ENCODE measurements at places on chromosomes 7 and 10. TPM values are rescaled to one million over a fixed set of nuclear protein-coding genes. Genes with fewer than 3 reads are reported as not detected.

Gene LRIT1
- total RNA-seq: not detected

Gene GRID1
- 0.33 TPM for total RNA-seq

Gene MRPS33
- total RNA-seq: 79.2 TPM

- H3K36me3 ChIP-seq: no peaks in the 10 kb centered on the region
- DNase-seq: no peak
- H3K27ac ChIP-seq: no peak overlapping the region
- H3K4me3 ChIP-seq: no peak overlapping the region
- H3K27me3 ChIP-seq: no peaks in the 10 kb centered on the region
These were observed 63.6 kb upstream of the TRIM24 start for GRCh38 chr7:138396251-138397070.

DNA sequence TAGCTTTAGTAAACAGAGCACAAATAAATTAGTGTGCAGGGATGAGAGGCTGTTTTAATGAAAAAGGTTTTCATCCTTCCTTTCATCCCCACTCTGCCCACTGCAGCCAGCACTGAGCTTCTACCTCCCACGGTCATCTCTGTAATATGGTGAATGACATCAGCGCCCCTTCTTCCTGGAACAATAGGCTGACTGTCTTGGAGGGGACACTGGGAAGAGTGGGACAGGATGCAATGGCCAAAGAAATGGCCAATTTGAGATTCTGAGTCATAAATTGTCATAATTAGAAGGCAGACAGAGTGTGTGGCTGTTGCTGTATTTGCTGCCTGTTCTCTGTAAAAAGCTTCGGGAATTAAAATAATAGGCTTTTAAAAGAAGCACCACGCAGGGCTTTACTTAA lies 126.7 kb upstream of the CALN1 start:
- no peak overlapping the region for H3K4me3 ChIP-seq
- no peak for DNase-seq
- no peaks in the 10 kb centered on the region for H3K27me3 ChIP-seq
- H3K27ac ChIP-seq: no peak overlapping the region
- H3K4me1 ChIP-seq: no peaks in the 10 kb centered on the region
- no peaks in the 10 kb centered on the region for H3K36me3 ChIP-seq

DNA sequence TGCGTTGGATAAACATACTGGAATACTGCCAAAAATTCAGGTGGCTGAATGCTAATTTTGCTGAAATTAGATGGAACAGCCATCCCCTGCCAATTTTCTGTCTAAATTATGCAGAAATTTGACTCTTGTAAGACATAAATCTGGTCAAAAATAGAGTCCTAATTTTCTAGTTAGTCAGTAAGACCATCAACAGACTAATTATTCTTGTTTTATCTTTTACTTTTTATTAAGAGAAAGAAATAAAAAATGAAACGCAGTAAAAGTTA lies 110.3 kb upstream of the GATA3 start:
- H3K4me1 ChIP-seq: no peaks in the 10 kb centered on the region
- no peaks in the 10 kb centered on the region for H3K36me3 ChIP-seq
- H3K27me3 ChIP-seq: no peaks in the 10 kb centered on the region
- H3K4me3 ChIP-seq: no peak overlapping the region
- DNase-seq: no peak
- H3K27ac ChIP-seq: no peak overlapping the region

DNA sequence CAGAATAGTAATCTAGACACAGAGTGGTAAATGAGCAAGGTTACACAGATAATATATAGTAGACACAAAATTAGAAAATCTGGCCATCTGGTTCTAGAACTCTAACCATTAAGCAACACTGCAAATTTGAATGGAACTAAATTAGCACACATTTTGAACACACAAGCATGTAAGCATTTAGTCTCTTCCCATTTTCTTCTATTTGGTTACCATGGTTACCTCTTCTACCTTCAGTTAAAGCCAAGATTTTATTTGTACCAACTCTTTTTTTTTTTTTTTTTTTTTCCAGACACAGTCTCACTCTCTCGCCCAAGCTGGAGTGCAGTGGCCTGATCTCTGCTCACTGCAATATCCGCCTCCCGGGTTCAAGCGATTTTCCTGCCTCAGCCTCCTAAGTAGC lies 790.5 kb downstream of the MAGI2 start:
- H3K4me3 ChIP-seq: no peak overlapping the region
- H3K4me1 ChIP-seq: no peaks in the 10 kb centered on the region
- H3K27me3 ChIP-seq: no peaks in the 10 kb centered on the region
- H3K27ac ChIP-seq: no peak overlapping the region
- no peaks in the 10 kb centered on the region for H3K36me3 ChIP-seq
- DNase-seq: no peak

All from thymus (tissue), 14 donors.